GM04503 (cell line): ENCODE measurements at places on chromosomes 11 and 22.

- DNase-seq = no peak
Observed at GRCh38 chr11:119705362-119705761, 23.6 kb downstream of the NECTIN1 start.

DNA sequence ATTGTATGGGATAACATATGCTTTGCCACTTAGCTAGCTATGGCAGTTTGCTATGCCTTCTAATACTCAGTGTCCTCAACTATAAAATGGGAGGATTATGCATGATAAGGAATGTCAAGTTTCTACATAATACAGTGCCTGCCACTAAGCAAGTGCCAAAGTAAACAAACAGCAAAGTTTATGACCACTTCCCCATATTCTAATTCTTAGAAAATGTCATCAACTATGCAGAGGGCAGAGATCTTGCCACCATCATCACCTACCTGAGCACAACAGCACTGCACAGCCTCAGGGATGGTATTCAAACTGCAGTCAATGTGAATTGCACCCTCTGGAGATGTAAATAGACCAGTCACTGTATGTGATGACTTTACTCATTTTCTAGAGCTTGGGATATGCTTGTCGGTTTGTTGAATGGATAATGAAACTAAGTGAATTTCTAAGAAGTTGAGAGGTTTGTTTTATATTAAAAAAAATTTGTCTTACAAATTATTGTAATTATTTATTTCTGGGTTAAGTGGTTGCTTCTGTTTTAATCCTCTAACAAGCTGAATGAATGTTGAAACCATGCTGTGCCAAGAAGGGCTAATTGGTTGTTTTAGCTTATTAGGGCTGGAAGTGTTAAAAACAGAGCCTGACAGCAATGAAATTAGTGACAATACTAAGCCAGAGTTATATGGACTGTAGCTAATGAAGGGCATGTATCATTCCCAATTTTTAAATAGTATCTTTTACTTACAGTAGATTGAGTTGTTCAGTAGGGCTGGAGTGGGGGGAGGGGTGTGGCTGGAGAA, 398.4 kb downstream of the CNTN5 start:
- no peak for DNase-seq

- DNase-seq = no peak
Observed at GRCh38 chr11:22208151-22208858, 15.4 kb downstream of the ANO5 start.

GRCh38 chr11:10381736-10382135, 73.3 kb upstream of the AMPD3 start:
- peak; percentile 70 for DNase-seq

DNA sequence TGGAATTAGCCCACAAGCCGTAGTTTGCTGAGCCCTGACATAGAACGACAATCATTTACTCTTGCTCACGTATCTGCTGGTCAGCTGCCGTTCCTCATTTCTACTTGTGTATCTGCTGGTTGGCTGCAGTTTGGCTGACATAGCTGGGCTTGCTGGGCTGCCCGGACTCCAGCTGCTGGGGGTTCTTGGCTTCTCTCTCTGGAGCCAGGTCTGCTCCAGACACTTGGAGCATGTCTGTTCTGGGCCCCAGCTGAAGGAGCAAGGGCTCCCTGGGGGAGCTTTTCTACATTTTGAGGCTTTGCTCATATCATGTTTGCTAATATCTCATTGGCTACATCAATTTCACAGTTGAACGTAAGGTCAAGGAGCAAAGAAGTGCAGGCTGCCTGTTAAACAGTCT, 47.3 kb downstream of the PRDM11 start:
- DNase-seq = no peak

- DNase-seq = peak; percentile 1
Observed at GRCh38 chr11:85299258-85299942, 327.7 kb downstream of the DLG2 start.

DNA sequence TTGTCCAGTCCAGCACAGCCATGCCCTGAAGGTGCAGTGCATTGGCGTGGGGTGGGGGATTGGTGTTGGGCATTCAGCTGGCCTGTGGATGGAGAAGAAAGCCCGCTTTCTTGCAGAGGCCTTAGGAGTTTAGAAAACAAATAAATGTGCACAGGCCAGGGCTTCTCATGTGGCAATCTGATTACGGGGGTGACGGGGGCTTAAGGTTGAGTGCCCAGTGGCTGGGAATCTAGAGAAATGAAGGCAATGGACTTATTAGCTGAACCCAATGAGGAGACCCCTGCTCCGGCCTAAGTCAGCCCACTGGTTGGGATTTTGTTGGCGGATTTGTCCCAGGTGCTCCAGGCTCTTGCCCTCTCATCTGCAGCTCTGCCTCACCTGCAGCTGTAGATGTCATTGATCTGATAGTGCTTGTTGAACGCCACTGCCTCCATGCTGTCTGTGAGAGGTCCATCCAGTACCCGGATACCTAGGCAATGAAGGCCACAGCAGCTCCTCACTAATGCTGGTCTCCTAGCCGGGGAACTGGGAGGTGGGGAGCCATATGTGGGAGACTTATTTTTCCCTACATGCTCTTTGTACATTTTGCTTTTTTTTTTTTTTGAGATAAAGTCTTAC, 6.2 kb downstream of the PCSK7 start:
- no peak for DNase-seq

GRCh38 chr11:9941991-9942390, 278.1 kb downstream of the SWAP70 start:
- DNase-seq = no peak

DNA sequence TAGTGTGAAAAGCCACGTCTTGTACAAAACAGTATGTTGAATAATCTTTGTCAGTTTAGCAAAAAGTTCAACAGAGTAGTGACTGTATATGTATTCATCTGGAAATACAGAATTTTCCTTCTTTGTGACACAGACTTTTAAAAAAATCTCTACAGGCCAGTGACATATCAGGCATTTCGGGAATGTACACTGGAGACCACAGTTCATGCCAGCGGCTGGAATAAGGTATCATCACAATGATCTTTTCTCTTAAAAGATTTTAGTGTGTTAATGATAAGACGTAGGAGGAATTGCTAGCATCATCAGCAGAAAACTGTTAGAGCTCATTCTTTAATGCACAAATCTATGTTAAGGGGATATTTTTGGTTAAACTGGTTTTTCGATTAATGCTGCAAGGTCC, 57.4 kb downstream of the BCL2L13 start:
- DNase-seq = no peak

GRCh38 chr11:6655020-6655789, 404 bp downstream of the DCHS1 start:
- no peak for DNase-seq

GRCh38 chr11:128713595-128713994, 19.7 kb downstream of the FLI1 start:
- no peak for DNase-seq
